Left ventricle myocardium superior (tissue), 1 donor: ENCODE measurements at places on chromosomes 2 and 18.

GRCh38 chr2:193334401-193334800, 1139.7 kb upstream of the TMEFF2 start:
- no peak for DNase-seq

- DNase-seq = no peak
These were observed 3.8 kb upstream of the UXS1 start for GRCh38 chr2:106197878-106198277.

GRCh38 chr2:156466739-156467405, 30.7 kb downstream of the GPD2 start:
- no peak for DNase-seq

DNA sequence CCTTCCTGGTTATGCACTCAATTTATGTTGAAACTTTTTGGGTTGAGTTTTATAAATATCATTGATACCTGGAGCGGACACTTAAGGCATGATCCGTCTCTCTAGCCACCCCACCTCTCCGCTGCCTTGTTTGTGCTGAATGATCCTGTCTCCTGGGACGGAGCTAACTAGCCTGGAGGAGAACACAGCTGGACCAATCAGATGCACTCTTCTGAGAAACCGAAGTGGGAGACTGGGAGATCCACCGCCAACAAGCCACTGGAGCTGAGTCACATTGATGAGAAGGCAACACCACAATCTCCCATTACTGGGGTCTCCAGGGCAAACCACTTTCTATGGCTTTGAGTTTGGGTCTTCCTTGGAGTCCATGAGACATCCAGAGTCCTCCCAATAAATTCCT, 29.3 kb downstream of the CYP26B1 start:
- DNase-seq = no peak

GRCh38 chr2:181177376-181177775, 197.0 kb downstream of the UBE2E3 start:
- no peak for DNase-seq

- no peak for DNase-seq
These were observed 98.0 kb upstream of the TTN start for GRCh38 chr2:178905261-178905660.

DNA sequence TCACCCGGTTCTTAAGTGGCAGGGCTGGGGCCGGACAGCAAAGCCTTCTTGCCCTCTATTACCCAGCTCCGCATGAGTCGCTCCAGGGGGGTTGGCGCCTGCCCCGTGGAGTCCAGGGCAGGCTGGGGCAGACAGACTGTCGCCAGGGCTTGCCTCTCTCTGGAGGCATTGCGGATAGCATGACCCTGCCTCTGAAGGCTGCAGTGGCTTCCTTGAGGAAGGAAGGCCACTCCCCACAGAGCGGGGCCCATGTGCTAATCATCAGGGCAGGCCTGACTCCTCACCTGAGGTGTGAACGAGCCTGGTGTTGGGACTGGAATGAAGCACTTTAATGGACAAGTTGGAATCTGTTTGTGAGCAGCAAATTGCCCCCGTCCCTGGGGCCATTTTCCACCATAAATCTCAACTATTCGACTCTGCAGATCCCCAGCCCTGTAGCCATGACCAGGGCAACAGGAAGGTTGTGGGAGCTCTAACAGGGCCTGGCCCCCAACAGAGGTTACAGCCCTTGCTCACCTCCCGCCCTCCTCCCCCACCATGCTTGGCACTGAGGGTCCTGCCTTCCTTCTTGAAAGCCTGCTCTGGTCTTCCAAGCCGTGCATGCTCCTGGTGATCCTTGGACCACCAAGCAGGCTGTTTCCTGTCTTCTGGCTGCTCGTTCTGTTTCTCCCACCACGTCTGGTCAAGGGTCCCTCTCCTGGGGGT, 144.9 kb upstream of the HAAO start:
- DNase-seq = peak; percentile 46

GRCh38 chr2:37654932-37655841, 16.3 kb downstream of the CDC42EP3 start:
- DNase-seq = no peak

- no peak for DNase-seq
These were observed 86.6 kb upstream of the ZFP36L2 start for GRCh38 chr2:43312755-43313641.

DNA sequence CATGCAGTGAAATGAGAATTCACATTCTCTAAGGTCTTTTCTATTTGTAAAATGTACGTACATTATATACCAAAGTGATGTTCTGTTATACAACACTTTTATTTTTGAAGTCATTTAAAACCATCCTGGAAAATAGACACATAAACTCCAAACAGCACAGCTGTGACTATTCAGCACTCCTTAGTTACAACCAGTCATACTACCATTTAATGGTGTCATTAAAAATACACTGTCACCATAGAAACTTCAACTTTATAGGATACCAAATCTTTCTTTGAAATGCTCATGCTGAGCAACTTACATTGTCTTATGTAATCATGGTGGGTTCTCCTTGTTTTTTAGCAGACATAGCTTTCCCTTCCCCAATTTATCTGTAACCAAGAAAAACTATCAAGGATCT, 85.3 kb downstream of the METTL4 start:
- no peak for DNase-seq

DNA sequence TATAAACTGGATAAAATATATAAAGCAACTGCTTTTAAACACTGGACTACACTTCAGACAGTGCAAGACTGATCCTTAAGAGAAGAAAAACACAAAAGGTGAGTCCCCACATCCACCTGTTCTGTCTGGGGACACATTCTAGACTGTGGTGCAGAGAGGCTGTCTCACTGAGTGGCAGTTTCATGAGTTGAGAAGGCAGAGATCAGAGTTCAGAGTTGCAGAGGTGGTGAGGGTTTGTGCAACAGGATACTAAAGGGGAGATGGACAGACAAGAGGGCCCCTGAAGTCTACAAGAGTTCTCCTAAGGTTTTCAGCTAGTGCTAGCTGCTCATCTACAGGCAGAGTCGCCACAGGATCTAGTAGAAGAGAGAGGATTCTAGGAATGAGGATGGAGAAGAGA, 68.0 kb downstream of the METTL8 start:
- no peak for DNase-seq

- DNase-seq = no peak
These were observed 81.8 kb downstream of the INO80D start for GRCh38 chr2:206004004-206004693.

DNA sequence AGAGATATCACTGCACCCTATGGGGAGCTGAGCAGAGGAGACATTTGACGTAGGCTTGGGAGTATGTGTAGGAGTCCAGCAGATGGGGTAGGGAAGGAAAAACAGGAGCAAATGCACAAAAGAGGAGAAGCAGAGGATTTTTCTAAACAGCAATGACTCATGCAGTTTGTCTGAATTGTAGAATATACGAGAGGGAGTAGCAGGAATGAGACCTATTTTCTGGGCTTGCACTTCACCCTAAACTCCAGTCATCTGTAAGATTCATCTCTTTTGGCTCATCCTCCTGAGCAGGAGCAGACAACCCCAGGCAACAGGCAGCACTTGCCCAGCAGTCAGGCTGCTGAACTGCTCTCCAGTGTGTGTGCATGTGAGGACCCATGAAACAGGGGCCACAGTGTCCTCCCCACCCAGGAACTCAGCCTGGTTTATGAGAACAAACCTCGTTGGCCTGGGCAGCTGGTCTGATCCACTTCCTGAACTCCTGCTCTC, 100.2 kb upstream of the CDC42EP3 start:
- DNase-seq = no peak
